Stimulated activated CD4-positive, alpha-beta T cell treated with anti-CD3 and anti-CD28 coated beads, TNF-alpha, amount 100 ng/mL, for 24 hours (primary cell): ENCODE measurements at places on chromosomes 16 and 17.
A peak's percentile ranks its signal among the peaks of the same experiment; 100 is the strongest.

- DNase-seq: no peak
Observed at GRCh38 chr17:49545806-49546545, 29.7 kb upstream of the NXPH3 start.

DNA sequence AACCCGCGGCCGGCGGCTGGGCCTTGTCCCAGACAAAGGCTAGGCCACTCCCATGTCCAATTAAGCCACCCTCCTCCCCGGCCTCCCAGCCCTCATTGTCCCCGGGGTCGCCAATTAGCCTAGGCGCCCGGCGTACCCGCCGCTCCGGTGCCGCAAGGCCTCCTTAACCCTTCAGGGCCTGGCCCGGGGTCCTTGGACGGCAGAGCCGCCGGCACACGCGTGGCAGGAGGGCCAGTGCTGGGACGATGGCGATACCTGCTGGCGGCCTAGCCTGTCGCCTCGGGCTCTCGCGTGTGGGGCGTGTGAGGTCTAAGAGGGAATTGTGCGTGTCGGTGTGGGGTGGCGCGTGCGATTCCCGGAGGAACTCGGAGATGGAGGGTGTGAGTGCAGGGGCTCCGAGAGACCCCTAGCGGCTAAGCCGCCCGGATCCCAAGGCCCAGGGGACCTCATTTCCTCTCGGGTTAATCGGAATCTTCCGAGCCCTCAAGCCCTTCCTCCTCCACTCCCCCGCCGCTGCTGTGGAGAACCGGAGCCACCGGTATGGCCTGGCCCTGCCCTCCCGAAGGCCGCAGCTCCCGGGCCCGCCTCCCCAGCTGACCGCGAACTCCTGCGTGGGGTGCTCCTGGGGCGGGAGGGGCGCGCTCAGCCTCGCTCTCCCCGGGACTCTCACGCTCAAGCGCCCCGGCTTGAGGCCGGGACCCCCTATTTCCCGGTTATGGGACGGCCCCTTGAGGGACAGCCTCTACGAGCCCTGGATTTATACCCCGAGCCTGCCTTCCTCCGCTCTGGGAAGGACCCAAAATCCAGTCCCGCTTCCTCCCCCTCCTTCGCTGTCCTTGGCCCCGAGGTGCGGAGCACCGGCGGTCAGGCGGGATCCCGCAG is 11.9 kb downstream of the TBX2 start:
- DNase-seq: no peak

DNA sequence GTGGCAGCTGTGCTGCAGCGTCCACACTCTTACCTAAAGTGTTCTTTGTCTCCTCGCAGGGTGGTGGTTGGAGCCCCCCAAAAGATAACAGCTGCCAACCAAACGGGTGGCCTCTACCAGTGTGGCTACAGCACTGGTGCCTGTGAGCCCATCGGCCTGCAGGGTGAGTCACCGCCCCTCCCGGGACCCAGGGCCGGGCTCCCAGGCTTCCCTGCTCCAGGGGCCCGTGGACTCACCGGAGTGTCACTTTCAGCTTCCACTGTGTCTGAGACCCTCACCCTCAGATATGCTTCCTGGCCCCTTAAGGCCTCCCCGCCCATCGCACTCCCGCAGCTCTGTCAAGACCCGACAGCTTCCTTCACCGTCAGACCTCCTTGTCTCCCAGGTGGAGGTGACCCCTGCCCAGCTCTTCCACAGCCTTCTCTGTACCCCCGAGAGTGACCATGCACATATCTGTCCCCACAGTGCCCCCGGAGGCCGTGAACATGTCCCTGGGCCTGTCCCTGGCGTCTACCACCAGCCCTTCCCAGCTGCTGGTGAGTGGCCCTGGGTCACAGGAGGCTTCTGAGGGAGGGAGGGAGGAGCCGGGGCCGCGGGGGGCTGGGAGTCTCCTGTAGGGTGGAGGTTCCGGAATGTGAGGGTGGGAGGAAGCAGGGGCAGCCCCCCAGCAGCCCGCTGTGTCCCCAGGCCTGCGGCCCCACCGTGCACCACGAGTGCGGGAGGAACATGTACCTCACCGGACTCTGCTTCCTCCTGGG is 1.8 kb downstream of the ITGAX start:
- no peak for DNase-seq

DNA sequence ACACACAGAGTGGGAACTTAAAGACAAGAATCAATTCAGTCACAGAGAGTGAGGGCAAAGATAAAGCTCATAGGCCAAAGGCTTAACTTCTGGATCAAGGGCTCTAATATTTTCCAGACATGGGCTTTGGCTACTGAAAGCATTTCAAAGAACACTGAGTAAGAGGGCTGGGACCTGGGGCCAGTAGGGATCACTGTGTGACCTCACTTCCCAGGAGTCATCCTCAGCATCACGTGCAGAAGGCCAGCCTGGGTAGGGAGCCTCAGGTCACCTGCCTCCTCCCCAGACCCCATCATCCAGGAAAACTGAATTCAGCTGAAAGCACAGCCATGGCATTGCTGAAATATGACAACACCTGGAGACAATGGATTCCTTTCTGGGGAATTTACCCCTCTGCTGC is 163.5 kb downstream of the RAB11FIP4 start:
- DNase-seq: no peak

DNA sequence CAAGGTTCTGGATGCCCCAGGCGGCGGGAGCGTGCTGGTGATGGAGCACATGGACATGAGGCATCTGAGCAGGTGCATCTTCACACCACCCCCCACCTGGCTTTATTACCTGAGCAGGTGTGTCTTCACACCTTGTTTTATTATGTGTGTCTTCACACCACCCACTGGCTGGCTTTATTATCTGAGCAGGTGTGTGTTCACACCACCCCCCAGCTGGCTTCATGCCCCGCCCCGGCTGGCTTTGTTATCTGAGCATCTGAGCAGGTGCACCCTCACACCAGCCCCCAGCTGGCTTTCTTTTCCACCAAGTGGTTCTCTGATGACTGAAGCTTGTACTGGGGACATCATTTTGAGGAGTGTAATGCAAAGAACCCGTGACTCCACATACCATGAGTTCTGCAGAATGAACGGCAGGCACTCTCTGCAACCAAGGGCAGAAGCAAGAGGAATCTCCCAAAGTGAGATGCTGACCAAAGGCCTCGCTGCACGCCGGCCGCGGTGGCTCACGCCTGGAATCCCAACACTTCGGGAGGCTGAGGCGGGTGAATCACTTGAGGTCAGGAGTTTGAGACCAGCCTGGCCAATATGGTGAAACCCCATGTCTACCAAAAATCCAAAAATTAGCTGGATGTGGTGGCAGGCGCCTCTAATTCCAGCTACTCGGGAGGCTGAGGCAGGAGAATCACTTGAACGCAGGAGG is 2.6 kb downstream of the FN3KRP start:
- no peak for DNase-seq

DNA sequence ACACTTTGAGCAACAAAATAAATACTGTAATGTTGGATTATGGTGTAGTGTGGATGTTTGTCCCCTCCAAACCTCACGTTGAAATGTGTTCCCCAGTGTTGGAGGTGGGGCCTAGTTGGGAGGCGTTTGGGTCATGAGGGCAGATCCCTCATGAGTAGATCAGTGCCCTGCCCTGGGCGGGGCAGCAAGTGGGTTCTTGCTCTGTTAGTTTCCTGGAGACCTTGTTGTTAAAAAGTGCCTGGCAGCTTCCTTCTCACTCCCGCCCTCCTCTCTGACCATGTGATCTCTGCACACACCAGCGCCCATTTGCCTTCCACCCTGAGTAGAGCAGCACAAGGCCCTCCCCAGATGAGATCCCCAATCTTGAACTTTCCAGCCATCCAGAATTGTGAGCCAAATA is 67.7 kb downstream of the MPRIP start:
- peak; percentile 3 for DNase-seq

DNA sequence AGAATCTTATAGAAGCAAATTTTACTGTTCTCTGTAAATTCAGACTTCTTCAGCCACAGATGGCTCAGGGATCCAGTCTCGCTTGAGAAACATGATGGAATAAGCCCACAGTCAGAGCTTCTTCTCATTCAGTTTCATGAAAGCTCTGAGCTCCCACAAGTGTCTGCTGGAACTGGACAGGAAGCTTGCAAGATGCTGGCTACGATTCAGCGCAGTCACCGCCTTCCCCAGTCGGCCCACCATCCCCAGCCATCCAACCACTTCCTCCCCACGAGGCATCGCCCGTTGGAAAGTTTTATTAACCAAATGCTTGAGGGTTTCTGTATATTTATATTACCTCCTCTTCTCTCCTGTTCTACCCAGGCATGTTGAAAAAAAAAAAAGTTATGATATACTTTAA is 171.7 kb downstream of the ZFHX3 start:
- DNase-seq: no peak

DNA sequence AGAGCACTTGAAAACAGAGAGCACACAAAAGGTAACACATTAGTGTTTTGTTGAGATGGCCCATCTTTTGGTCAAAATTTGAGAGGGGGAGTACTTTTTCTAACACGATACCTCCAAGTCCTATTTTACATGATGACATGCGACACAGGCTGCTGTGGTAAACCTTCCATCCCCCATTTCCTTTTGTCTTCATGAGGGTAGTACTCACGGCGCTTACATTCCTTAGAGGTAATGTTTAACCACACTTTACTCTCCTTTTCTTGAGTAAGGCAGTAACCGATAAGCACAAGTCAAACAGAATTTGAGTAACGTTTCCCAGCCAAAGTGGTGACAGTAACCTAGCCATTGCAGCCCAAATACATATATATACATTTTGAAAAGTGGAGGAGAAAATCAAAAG is 35.8 kb upstream of the PITPNM3 start:
- DNase-seq: no peak

DNA sequence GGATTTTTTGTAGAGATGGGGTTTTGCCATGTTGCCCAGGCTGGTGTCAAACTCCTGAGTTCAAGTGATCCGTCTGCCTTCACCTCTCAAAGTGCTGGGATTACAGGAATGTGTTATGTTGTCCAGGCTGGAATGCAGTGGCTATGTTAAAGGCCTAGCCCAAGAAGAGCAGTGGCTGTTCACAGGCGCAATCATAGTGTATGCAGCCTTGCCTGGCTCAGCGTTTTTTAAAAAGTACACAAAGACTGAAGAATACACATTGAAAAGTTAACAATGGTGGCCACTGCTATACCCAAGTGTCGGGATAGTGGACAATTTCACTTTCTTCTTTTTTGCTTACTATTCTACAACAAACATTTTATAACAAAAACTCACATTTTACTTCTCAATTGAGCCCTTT is 7.0 kb downstream of the DERL2 start:
- DNase-seq: no peak

GRCh38 chr16:58451945-58452401 is 48.0 kb upstream of the NDRG4 start:
- DNase-seq: no peak

- no peak for DNase-seq
Observed at GRCh38 chr17:13993106-13993505, 76.2 kb upstream of the COX10 start.

DNA sequence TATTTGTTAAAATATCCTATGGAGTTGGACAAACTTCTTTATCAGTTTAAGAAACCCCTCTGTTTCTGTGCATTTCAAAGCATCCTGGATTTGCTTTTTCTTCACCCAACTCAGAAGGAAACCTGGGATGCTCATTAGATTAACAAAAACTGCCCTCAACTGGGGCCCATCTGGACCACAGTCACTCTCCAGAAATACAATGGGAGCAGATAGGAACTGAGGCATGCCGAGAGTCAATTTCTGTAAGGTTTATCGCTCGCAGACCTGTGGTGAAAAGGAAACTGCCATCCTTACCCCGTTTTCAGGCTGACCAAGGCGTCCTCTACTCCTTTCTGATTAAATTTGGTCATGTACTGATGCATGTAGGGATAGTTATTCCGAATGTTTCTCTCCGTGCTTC is 360.3 kb downstream of the GRIN2A start:
- DNase-seq: no peak

DNA sequence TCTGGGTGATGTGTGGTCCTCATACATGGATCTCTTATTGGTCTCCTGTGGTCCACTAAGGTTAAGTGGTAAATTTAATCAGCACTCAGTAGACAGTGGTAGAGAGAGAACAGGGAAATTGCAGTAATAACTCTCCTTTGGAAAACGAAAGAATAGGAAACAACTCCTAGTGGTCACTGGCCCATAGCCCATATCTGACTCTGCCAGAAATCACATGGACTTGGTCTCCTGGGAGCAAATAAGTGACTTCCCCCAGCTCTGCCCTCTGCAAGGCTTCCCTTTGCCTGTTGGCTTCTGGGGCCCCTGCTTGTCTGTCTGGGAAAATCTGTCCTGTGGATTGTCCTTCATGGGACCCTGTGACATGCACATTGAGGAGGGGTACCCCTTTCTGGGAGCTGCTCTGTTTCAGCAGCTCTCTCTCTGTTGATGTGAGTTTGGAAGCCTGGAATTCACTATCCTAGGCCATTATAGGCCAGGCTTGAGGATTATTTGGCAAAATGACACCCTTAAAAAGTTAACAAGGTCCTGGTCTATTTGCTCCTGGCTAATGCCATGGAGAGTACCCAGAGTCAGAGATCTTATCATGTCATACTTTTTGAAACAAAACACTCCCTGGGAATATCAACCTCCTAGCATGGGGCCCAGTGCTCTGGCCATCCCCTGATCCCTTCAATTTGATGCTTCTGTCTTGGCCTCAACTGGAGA is 58.0 kb upstream of the HNF1B start:
- DNase-seq: no peak

GRCh38 chr17:2893422-2893914 is 97.2 kb downstream of the RAP1GAP2 start:
- no peak for DNase-seq

DNA sequence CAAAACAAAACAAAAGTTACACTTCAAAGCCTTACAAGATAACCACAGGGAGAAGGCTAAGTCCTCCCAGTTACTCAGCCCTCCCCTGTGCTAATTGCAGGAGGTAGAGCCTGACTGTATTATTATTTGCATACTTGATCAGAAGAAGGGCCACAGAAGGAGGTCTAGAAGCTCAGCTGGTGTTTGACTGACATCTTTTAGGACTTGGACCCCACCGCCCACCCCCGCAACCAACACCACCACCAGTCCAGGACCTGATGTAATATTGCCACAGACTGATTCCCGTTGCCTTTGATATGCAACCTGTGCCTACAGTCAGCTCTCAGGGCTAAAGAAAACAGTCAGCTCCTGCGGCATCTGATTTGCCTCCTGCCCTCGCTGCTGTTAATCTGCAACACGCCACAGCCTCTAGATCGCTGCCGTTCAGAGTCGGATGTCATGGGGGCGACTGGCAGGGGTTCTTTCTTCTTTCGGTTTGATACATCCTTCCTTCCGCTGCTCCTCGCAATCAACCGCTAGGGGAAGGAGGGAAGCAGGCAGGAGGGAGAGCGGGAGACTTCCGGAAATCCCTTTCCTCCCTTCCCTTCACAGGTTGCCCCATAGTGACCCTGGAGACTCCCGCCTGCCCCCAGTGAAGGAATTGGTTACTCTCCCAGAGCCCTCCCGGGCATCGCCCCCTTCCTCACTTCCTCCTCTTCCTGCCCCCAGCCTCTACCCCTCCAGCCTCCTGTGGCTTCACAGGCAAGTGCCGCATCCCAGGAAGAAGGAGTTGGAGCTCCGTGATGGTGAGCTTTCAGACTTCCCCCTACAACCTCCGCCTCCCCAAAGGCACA is 90.5 kb upstream of the SOX9 start:
- DNase-seq: peak; percentile 5

DNA sequence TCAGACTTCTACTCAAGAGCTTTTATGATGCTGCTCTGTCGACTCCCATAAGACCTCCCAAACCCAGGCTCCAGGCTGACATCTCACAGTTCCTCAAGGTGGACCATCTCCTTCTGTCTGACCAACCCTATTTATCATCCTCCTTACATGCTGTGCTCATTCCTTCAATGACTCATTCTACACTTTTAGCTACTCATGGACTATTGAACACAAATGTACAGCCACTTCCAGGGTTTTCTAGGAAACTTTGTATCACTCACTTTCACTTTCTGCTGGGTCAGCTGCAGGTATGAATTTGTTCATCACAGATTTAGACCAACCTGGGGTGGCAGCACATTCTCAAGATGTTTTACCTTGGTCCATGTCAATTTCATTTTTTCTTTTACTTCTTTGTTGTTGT is 162.4 kb upstream of the FAM20A start:
- DNase-seq: no peak
